ENCODE measurements at places on chromosomes 12 and 14. TPM values are rescaled to one million over a fixed set of nuclear protein-coding genes. Genes with fewer than 3 reads are reported as not detected.

The PIWIL1 gene
- total RNA-seq = not detected

DNA sequence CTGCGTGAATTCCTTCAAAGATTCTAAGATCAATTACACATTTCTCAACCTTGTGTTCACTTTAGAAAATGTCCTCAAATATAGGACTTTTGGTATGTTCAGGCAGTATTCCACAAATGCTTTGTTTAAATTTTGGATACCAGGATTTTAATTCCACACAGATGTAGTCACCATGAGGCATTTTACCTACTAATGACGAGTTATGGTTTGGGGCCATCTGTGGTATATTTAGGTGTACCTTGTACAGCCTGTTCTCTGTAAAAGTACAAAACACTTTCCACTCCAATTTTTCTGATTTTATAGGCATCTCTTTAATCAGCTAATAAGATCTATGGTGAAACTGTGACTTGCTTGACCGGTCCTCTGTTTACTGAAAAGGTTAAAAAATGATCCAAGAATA, 275.7 kb upstream of the PRICKLE1 start:
- no peak for DNase-seq

DNA sequence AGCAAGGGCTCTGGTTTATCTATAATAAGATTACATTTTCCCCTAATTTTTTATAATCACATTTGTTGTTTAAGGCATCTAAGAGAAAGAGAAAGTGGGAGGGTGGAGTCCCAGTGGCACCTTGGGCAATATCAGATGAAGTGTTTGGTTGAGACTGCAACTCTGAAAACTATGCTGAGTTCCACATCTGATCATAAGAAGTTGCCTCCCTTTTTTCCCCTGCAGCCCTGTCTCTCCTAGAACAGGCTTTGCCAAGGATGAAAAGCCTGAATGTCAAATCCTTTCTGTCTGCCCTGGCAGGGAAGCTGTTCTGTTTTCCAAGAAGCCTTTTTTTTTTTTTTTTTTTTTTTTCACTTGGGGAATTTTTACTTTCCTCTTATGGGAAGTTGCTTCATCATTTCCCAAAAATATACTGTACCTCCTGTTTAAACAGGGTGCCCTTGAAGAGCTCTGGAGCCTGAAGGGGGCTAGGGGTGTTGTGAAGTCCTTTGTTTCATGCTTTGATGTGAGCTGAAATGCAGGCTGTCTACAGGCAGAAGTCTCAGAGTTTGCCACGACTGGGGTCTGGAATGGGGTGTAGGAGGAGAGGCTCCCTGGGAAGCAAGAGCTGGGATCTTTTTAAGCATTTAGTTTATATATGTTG, 71.3 kb downstream of the SUSD6 start:
- DNase-seq = no peak

DNA sequence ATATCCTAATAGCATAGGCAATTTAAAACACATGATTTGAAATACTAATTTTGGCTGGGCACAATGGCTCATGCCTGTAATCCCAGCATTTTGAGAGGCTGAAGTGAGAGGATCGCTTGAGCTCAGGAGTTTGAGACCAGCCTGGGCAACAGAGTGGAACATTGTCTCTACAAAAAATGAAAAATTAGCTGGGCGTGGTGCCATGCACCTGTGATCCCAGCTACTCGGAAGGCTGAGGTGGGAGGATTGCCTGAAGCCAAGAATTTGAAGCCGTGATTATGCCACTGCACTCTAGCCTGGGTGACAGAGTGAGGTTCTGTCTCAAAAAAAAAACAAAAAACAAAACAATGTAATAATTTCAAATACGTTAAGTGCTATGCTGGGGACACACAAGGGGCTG, 83.3 kb downstream of the SSPN start:
- DNase-seq = no peak

The TCL1B gene
- not detected for total RNA-seq

- DNase-seq = no peak
These were observed 179.4 kb upstream of the ABCD2 start for GRCh38 chr12:39798977-39799376.

The CLBA1 gene
- 11.8 TPM for total RNA-seq

DNA sequence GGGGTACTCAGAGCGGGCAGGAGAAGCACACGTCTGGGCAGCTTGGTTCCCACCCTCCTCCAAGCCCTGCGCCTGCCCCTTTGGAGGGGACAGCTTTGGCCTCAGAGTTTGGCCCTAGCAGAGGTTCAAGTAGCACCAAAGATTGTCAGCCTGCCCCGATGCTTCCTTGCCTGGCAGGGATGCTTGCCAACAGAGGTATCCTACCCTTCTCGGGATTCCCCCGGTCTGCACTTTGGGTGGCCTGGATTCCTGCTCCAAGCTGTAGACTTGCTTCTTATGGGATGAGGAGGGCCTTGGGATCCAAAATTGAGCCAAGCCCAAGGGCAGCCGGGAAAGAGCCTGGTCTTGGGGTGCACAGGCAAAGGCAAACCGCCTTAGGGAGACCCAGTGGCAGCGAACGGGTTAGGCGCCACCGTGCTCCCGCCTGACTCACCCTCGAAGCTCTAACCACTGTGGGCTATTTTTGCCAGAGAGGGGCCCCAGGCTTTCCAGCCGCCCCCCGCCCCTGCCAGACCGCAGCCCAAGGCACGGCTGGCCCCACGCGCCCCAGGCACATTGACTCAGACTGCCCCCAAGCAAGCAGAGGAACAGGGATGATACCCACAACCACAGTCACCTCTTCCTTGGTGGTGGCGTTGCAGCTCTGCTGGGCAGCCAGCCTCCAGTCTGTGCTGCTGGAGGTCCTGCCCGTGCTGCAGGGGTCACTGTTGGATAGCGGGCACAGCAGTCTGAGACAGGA, 847 bp upstream of the WNT10B start:
- no peak for DNase-seq

GRCh38 chr12:119019166-119019565, 37.8 kb downstream of the SRRM4 start:
- DNase-seq = no peak

- DNase-seq = no peak
These were observed 130.3 kb upstream of the NOS1 start for GRCh38 chr12:117491711-117492110.

DNA sequence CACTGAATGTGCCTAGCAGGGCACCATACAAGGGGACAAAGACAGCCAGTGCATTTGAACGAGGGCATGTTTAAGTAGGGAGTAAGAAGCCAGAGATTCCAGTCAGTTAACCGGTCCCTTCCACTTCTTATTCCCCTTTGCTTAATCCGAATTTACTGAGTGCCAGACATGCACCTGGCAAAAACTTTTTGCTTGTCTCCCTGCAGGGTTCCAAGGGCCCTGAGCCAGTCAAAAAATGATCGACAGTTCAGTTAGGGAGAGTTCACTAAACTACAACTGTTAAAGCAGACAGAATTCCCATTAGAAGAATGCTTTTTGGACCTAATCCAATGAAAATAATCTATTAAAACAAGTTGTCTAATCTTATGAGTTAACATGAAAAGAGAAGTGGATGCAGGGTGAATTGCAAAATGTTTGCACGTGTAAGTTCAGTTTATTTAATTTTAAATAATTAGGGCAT, 193.8 kb downstream of the TMTC2 start:
- DNase-seq = no peak

The C12orf50 gene
- 0.58 TPM for total RNA-seq

DNA sequence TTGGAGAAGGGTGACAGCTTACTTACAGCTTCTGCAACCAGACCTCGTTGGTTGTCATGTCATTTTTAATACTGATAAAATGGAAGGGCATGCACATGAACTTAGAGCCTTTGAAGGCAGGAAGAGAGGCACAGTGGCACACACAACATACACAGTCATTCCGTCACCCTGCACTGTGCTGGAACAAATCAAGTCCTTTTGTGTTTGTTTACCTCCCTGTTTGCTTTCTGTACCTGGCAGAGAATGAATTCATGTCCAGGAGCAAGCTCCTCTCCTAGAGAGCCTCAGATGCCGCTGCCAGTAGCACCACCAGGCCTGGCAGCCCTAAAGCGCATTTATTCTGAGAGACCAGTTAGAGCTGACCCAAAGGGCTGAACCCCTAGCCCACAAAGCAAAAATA, 460.3 kb downstream of the EGLN3 start:
- DNase-seq = no peak

GRCh38 chr14:39673270-39673711, 241.1 kb upstream of the FBXO33 start:
- DNase-seq = no peak

- DNase-seq = no peak
These were observed 20.0 kb upstream of the PCNX1 start for GRCh38 chr14:70887207-70887681.

- no peak for DNase-seq
These were observed 135.8 kb upstream of the PLXNC1 start for GRCh38 chr12:94012590-94012989.

The WASHC4 gene
- 80.8 TPM for total RNA-seq

DNA sequence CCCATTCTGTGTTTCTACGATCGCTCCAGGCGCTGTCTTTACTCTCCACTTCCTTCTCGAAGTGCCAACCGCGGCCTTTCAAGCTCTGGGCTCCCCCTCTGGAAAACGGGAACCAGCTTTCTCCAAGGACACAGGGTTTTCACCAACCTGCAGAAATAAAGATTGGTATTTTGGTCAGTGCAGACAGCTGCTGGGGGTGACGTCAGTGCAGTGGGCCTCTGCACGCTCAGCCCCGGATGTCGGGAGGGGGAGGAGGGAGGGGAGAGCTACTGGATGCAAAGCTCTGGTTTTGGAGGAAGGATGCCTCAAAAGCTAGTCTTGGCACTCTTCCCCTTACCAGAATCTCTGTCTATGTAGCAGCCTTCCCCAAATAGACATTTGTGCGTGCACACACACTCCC, 19.9 kb downstream of the HRK start:
- peak; percentile 78 for DNase-seq

- DNase-seq = peak; percentile 82
These were observed 55.1 kb downstream of the MED13L start for GRCh38 chr12:116222358-116222757.

The LACRT gene
- not detected for total RNA-seq

The SERPINA9 gene
- total RNA-seq = not detected

GRCh38 chr12:58918469-58918844, 1.8 kb downstream of the LRIG3 start:
- peak; percentile 17 for DNase-seq

The KLHL33 gene
- total RNA-seq = not detected

GRCh38 chr14:105502446-105503295, 11.6 kb downstream of the TEDC1 start:
- no peak for DNase-seq

The SMCO3 gene
- 0.24 TPM for total RNA-seq

DNA sequence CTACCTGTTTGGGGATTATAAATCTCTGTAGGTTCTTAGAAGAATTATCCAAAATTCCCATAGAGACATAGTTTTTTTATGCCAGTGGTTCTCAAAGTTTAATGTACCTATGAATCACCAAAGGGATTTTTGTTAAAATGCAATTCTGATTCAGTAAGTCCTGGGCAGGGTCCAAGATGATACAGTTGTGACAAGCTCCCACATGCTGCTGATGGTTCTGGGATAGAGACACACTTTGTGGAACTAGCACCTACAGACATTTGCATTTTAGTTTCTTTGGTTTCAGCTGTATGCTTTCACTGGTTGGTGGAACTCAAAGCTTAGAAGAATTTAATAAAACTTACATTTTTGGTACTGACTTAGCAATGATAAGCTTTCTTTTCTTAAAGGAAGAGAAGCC, 80.4 kb downstream of the PTCSC3 start:
- no peak for DNase-seq

DNA sequence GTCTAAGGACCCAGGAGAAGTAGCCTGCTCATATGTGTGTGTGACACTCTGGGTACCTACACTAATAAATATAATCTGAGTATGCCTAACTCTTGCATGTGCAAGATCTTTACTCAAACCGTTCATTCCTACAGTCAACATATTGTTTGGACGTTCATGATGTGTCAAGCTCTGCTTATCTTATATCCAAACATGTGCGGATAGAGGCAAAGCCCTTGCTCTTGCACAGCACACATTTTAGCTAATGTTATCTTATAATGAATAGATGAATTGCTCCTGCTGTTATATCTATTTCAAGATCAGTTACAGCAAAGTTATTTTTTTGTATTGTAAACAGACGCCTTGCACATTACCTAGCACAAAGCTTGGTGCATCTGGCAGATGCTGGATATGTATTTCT, 228.4 kb upstream of the FLRT2 start:
- DNase-seq = no peak

DNA sequence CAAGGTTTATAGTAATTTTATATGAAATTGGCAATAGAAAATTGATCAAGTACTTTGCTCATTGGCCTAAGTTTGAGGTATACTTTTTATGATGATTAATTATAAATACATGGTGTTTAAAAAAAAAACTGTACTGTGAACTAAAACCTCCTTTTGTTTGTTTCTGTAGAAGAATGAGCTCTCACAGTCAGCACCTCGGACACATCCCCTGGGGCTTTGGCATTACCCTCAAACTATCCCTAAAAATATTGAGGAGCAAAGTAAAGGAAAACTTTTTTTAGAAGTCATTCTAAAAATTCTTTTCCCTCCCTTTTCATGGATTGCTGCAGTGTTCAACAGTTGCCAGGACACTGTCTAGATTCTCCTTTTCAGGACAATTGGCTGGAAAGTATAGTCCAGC, 183.6 kb downstream of the FBXL14 start:
- no peak for DNase-seq

The LRIG3 gene
- 8.9 TPM for total RNA-seq

The ZNF84 gene
- 27.2 TPM for total RNA-seq

All from SK-MEL-5 (cell line).